ENCODE measurements at places on chromosomes 6 and 20. TPM values are rescaled to one million over a fixed set of nuclear protein-coding genes. Genes with fewer than 3 reads are reported as not detected.

CRISP2 gene
- not detected for total RNA-seq

IL20RA gene
- total RNA-seq = not detected

TCP11 gene
- not detected for total RNA-seq

HTR1E gene
- not detected for total RNA-seq

RPL10A gene
- total RNA-seq = 2,070 TPM

ZSWIM3 gene
- total RNA-seq = 7.1 TPM

DEFB124 gene
- total RNA-seq = not detected

CD109 gene
- total RNA-seq = 0.89 TPM

TPBG gene
- total RNA-seq = 0.79 TPM

EYA2 gene
- total RNA-seq = not detected

HSPA12B gene
- not detected for total RNA-seq

OPRL1 gene
- total RNA-seq = 0.87 TPM

SAMD5 gene
- not detected for total RNA-seq

ENPP3 gene
- 0.33 TPM for total RNA-seq

KIAA0408 gene
- total RNA-seq = 6.9 TPM

BMP7 gene
- total RNA-seq = not detected

TULP4 gene
- 94.1 TPM for total RNA-seq

SYNDIG1 gene
- not detected for total RNA-seq

LPA gene
- not detected for total RNA-seq

RHAG gene
- not detected for total RNA-seq

GCNT2 gene
- total RNA-seq = 4.2 TPM

VWA7 gene
- total RNA-seq = 1.7 TPM

TEAD3 gene
- not detected for total RNA-seq

DNAH8 gene
- total RNA-seq = 0.17 TPM

GLP1R gene
- not detected for total RNA-seq

ULBP1 gene
- total RNA-seq = not detected

LAMA2 gene
- total RNA-seq = 0.44 TPM

LY6G6D gene
- not detected for total RNA-seq

C6orf15 gene
- total RNA-seq = not detected

FAM83C gene
- not detected for total RNA-seq

MDFI gene
- not detected for total RNA-seq

LGSN gene
- not detected for total RNA-seq

SNRPB2 gene
- 45.6 TPM for total RNA-seq

PNLDC1 gene
- total RNA-seq = 0.94 TPM

MUC21 gene
- not detected for total RNA-seq
